Mammary epithelial cell (primary cell): ENCODE measurements at places on chromosomes 13 and 19.

- no peak for DNase-seq
Observed at GRCh38 chr13:99806671-99807070, 164.9 kb downstream of the ZIC5 start.

GRCh38 chr13:41061914-41062837, 867 bp downstream of the WBP4 start:
- no peak for DNase-seq

- DNase-seq, result peak; percentile 74
Observed at GRCh38 chr13:102904408-102904862, 58.6 kb downstream of the ERCC5 start.

DNA sequence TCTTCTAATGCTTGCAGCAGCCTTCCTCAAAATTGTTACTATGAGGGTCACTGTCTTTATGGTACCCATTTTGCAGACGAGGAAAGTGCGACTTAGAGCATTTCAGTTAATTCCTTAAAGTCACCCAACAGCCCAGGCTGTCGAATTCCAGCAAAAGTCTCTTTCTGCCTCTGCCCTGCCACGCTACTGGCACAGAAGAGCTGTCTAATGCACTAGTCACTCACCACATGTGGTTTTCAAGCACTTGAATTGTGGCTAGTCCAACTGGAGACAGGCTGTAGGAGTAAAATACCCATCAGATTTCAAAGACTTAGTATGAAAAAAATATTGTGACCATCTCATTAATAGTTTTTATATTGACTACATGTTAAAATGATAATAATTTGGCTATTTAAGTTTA, 1.7 kb downstream of the FPR1 start:
- DNase-seq, result peak; percentile 86

DNA sequence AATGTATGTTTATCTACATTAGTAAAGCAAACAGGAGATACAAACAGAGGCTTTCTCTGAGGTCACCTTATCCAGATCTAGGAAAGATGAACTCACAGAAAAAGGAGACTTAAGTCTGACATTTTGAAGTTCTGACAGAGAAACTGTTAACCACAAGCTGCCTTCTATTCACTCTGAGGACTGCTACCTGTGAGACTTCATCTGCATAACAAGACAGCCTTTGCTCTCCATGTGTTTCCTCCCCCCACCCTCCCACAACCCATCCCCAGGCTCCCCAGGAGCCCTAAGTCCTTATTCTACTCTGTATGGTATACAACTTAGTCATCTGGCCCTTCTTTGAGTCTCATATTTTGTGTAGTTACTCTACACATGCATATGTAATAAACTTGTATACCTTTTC, 699.0 kb downstream of the FGF9 start:
- DNase-seq, result no peak
